Activated T-helper 17 cell treated with anti-CD3 and anti-CD28 coated beads, Interleukin-2, amount 50 U/mL, for 72 hours (primary cell): ENCODE measurements at places on chromosomes 4 and X. TPM values are rescaled to one million over a fixed set of nuclear protein-coding genes. Genes with fewer than 3 reads are reported as not detected.

Gene VEGFD
- total RNA-seq, result not detected

Gene PLP1
- total RNA-seq, result not detected

DNA sequence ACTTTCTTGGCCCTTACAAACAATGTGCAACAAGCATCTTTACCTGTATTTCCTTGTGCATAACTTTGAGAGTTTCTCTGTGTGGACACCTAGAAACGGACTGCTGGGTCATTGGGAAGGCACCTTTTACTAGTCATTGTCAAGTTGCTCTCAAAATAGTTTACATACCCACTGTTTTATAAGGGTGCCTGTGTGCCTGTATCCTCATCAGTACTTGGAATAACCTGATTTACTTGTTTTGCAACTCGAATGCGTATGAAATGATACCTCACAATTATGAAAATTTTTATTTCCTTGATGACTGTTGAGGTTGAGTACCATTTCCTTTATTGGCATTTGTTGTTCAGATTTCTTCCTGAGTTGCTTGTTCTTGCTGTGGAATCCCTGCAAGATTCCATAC lies 150.8 kb downstream of the STIM2 start:
- no peak for ATAC-seq

- ATAC-seq, result no peak
Observed at GRCh38 chr4:134019657-134020056, 181.9 kb downstream of the PABPC4L start.

DNA sequence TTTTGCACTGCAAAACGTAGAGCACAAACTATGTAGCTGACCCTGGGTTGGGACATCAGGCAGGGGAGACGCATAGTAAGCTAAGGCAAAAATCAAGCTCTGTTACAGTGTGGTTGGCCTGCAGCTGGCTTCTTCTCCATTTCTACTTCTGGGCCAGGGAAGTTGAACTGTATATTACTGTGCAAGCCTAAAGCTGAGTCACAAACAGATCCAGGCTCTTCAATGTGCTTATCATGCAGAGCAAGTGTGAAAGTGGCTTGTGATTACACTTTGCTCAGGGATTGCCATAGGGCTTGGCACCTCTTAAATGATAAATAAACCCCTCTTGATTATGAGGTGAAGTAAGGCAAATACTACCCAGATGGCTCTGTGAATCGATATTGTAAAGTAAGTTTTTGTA lies 40.5 kb downstream of the CLDN34 start:
- ATAC-seq, result no peak

Gene MAPK10
- 0.95 TPM for total RNA-seq

DNA sequence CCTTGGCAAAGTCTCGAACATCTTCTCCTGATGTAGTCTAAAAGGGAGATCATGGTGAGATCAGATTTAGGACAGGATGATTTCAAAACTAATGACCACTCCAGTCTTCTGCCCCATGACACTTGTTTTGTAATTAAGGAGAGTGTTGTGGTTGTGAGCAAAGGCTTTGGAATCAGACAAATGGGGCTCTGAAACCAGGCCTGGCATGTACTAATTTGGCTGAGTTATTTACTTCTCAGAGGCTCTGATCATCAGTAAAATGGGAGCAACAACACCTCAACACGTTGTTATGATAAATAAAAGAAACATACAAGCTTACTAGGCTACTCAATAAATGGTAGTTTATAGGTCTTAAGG lies 106.9 kb upstream of the FTHL17 start:
- ATAC-seq, result no peak

Gene TRMT44
- 24.0 TPM for total RNA-seq

Gene HTN3
- total RNA-seq, result not detected

GRCh38 chrX:53255738-53256191 lies 25.6 kb downstream of the IQSEC2 start:
- no peak for ATAC-seq

DNA sequence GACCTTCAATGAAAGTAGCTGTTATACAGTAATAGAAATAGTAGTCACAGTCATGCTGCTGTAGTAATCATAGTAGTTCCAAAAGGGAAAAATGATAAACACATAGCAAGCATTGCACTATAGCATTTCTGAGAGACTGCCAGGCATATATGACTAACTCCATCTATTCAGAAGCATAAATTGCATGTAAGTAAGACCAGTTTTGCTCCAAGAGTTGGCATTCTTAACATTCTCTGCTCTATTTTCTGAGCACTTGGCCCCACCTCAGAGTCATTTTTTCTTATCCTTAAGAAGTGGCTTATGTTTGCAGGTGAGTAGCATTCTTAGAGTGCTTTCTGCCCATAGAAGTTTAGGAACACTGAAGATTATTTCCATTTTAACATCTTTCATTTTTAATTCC lies 490.3 kb upstream of the TECRL start:
- no peak for ATAC-seq

DNA sequence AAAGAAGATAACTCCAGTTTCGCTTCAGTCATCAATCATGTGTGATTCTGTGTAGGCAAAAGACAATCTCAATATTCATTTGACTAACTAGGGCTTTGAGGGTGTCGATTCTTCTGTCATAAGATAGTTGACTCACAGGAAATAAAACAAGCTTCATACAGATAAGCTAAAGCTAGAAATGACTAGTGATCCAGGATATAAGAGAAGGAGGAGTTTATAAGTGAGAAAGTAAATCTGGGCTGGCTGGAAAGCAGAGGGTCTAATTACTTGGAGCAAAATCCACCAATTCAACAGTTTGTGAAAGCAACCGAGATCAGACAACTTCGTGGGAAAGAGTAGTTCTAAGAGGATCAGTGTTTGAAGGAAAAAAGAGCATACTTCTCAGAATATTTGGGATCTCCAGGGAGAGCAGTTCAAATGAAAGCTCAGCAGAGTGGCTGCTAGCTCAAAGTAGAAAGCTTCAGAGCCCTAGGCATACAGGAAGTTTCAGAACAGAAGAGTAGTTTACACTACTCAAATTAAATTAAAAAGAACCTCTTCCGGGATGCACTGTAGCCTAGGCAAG lies 429.3 kb downstream of the INPP4B start:
- peak; percentile 97 for ATAC-seq

DNA sequence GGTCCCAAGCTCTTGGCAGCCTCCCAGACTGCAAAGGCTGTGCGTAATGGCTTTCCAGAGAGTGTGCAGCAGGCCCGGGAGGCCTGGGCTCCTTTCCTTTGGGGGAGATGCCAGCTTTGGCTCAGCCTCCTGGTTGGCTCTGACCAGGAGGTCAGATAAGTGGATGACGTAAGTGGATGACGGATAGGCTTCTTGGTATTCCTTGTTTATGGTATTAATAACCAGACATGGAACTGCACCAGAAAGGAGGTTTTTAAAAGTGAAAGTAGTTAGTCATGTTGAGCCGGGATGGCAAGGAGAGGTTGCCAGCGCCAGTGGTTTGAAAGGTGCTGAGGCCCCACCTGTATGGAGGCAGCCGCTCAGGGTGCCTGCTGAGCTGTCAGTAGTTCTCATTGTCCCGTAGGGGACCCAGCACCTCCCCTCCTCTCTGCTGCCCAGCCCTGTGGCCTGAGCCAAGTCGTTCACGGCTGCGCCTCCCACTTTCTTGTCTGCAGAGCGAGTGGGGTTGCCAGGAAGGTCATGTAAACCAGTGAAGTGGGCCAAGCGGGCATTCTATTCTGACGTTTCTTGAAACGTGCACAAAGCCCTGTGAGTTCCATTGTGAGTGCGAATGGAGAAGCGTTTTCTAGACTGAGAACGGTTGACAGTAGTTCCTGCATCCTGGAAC lies 28.7 kb upstream of the STOX2 start:
- ATAC-seq, result no peak

Gene ERVMER34-1
- 0.19 TPM for total RNA-seq

- ATAC-seq, result no peak
Observed at GRCh38 chrX:147478899-147479298, 432.8 kb upstream of the FMR1 start.

GRCh38 chr4:183397741-183398297 lies 46.6 kb upstream of the CDKN2AIP start:
- no peak for ATAC-seq

DNA sequence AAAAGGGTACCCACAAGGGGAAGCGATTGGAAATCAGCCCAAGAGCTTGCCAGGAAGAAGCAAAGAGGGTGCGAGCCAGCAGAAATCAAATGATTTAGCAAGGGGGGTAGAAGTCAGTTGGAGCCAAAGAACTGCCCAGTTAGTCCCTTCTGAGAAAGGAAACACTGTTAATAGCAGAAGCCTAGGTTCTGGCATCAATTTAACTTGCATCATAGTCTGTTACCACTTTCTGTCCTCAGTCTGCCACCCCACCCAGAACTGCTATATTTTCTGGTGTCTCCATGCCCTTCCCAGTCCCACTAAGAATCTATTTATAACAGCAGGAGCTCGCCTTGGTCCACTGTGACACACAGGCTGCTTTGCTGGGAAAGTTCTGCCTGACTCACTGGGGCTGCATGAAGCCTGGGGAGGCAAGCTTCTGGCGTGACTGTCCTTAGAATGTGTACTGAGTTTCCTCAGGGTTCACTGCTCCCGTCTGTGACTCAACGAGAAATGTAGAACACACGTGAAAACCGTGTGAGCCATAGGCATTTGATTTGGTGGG lies 157.8 kb upstream of the TTC29 start:
- no peak for ATAC-seq

GRCh38 chr4:73729534-73730165 lies 10.7 kb upstream of the CXCL8 start:
- peak; percentile 31 for ATAC-seq

- no peak for ATAC-seq
Observed at GRCh38 chr4:108885211-108885610, 122.4 kb upstream of the ETNPPL start.

DNA sequence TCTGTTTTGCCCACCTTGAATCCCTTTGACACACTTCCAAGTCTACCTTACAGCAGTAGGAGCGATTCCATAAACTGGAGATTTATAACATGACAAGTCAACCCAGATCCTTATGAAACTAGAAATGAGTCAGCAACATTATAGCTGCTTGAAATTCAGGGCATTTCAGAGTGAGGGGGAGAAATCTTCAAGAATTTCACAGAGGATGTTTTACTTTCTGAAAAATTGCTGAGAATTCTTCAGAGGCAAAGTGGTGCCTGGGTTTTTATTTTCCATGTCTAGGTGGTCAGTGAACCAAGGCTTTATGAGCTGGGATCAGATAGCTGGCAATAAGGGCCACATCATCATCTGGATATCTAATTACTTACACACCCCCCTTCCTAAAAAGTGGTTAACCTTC lies 119.8 kb downstream of the PPARGC1A start:
- ATAC-seq, result no peak

DNA sequence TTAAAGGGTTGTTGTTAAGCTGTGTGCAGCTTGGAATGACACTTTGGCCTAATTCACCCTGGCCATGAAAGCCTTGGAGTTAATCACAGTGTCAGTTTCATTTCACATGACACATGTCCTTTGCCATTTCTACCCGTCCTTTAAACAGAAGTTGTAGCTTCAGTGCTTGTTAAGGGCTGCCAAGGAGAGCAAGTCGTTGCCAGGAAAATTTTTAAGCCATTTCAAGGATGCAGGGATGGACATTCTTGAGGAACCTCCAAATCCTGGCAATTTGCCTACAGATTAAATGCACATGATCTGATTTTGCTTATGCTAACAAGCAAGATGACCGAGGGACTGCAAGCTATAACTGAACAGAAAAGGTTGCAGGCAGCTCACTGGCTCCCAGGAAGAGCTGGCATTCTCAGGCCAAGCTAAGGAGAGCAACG lies 40.5 kb downstream of the SETD7 start:
- no peak for ATAC-seq

- ATAC-seq, result no peak
Observed at GRCh38 chr4:2217726-2218125, 24.2 kb downstream of the HAUS3 start.

DNA sequence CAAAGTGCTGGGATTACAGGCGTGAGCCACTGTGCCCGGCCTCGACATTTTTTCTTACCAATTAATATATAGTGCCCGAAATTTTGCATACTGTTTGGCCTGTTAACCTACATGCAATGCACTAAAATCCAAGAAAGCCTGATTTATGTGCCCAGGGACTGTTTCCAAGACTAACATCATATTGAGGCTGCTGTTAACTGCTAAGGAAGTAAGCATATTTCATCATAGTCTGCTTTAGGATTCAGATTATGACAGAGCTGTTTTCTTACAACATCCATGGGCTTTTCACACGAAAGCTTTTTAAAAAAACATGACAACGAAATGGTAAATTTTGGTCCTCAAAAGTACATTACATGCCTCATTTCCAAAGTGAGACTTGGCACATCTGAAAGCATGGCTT lies 84.4 kb downstream of the STOX2 start:
- no peak for ATAC-seq

Gene RGS12
- 9.2 TPM for total RNA-seq

Gene PPEF1
- 0.13 TPM for total RNA-seq

Gene CENPE
- total RNA-seq, result 39.4 TPM

- ATAC-seq, result no peak
Observed at GRCh38 chrX:130645955-130646583, 244.3 kb downstream of the RBMX2 start.

DNA sequence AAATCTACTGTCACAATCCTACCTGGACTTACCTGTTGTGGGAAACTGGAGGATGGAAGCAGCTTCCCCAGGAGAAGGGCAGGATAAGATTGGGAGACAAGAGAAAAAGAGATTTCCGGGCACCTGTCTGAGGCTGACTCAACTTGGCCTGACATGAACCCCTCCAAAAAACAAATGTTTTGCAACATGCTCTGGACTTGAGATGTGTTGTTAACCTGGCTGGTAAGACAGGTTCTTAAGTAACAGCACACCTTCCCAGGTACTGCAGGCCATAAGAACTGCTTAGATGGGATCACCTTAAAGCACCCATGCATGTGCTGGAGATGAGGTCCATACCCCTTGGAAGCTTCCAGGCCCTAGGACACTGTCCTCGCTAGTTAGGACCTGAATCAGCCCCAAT lies 4.4 kb upstream of the SMIM43 start:
- ATAC-seq, result no peak

GRCh38 chr4:127069675-127070074 lies 563.1 kb upstream of the INTU start:
- ATAC-seq, result no peak

DNA sequence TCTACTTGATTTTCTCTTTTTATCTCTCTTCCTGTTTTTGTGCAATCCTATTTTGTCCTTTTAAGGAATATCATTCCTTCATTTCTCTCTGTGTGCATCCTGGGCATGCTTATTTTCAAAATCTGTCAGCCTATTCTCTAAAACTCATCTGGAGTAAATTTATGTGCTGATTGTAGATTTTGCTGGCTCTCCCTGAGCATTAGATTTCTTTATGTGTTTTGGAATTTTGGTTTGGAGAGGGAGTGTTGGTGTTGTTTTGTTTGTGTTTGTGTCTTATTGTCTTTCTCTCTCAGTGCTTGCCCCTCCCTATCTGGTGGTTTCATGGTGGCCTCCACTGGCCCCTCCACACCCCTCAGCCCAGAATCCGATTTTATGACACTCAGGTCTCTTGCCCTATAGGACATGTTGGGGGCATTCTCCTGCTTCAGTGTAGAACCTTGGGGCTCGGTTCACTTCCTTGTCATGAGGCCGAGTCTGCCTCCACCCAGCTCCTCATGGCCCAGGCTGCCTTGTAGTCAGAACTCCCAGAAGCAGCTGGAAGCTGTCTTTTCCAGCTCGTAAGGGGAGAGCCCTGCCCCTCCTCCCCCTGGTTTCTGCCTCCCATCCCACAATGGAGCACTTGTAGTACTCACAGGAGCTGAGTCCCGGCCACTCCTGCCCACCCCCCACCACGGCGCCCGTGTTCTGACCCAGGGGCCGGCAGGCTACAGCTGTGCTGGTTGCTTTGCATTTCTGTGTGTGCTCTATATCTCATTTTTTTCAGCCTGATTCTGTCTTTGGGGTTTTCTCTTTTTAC lies 24.5 kb upstream of the PJA1 start:
- ATAC-seq, result no peak

Gene MTHFD2L
- total RNA-seq, result 9.4 TPM
